ENCODE measurements at places on chromosomes 2 and 18.
A peak's percentile ranks its signal among the peaks of the same experiment; 100 is the strongest.

DNA sequence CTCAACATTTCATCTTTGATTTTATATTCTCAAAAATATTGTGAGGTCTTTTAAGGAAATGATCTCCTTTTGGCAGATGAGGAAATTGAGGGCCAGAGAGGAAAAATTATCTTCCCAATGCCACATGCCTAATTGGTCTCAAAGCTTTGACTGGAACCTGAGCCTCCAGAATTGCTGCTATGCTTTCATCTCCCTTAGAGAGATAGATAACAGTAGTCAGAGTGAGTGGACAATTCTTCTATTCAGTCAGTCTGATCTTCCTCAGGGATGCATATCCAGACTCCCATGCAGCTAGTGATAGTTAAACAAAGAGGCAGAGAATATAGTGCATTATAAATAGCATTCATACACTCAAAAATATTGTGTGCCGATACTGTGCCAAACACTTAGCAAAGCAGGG lies 3.8 kb upstream of the CLASP1 start:
- DNase-seq: no peak

GRCh38 chr18:39871961-39872360 lies 2083.1 kb upstream of the PIK3C3 start:
- DNase-seq: no peak

DNA sequence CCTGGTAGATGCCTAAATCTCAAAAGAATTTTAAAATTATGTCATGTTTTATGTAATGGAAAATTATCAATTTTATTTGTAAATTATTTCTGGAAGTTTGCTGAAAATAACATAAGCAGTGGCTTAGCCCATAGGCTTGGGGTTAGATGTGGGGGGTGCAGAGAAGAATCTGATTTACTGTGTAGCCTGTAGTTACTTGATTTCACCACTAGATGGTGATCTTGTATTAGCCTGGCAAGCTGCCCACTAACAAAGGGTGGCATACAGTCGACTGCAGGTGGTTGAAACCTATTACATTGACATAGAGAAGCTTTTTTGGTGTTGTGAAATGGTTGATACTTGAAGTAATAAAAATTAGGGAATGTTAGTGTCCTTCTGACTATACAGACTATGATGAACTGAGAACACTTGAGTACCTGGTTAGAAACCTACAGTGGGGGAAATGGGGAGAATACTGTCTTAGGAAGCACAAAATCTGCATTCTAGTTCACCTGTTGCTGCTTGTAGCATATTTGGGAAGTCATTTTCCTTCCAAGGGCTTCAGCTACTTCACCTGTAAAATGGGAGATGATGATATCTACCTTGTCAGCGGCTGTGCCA lies 191.0 kb upstream of the LHCGR start:
- DNase-seq: peak; percentile 53

DNA sequence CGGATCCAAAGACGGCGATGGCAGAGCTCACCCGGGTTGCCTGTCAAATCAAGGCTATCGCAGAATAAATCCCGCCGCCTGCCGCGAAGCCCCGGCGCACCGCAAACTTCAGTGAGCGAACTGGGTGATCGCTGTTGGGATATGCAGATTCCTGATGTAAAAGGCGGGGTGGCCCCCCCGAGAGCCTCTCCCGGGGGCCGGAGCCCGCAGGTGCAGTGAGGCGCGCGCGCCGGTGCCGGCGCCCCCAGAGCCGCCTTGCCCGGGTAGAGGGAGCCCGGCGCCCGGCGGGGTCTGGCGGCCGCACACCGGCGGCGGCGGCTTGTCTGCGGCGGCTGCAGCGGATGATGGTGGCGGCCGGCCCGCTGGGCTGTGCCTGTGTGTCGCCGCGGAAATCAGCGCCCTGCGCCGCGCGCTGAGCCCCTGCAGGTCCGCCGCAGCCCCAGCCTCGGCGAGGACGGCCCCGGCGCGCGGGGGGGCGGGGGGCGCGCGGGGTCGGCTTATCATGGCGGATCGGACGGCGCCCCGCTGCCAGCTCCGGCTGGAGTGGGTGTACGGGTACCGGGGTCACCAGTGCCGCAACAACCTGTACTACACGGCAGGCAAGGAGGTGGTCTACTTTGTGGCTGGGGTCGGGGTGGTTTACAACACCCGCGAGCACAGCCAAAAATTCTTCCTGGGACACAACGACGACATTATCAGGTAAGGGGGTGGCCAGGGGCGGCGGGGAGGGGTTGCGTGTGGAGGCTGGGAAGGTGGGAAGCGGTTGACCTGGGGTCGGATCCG lies 1.3 kb downstream of the EML6 start:
- peak; percentile 9 for DNase-seq

DNA sequence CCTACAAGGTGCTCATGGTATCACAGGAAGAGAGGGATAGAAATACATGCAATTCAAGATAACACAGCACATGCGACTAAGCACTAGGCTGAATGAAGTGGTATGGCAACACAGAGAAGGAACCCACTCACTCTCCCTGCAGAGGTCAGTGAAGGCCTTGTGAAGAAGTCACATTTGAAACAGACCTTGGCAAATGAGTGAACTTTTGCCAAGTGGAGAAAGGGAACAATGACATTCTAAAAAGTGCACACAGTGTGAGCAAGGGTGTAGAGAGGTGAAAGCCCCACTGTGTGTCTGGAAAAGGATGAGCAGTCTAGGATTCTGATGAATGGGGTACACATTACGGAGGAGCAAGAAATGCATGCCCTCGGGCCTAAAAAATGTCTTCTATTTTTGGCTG lies 23.3 kb downstream of the KLF7 start:
- no peak for DNase-seq

- no peak for DNase-seq
Measured at GRCh38 chr2:4962419-4962818, 729.8 kb upstream of the SOX11 start.

- DNase-seq: peak; percentile 12
Measured at GRCh38 chr18:58784601-58785137, 80.0 kb upstream of the ZNF532 start.

DNA sequence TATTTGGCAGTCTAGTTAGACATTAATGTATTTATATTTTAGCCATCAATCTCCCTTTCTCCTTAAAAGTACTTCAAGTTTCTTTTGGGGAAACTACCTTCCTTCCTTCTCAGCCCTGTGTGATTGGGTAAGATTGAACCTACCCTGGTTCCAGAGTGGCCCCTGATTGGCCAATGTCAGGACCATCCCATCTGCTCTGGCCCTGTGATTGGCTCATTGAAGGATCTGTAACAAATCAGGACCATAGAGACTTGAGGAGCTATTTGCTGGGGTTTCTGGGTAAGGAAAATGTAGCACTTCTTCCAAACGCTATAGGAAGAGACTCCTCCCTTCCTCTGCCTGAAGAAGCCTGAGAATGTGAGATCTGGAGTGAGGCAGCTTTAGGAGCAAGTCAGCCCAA lies 59.3 kb downstream of the AQP4 start:
- no peak for DNase-seq

- DNase-seq: peak; percentile 9
Measured at GRCh38 chr2:84846741-84847142, 34.1 kb downstream of the TRABD2A start.

DNA sequence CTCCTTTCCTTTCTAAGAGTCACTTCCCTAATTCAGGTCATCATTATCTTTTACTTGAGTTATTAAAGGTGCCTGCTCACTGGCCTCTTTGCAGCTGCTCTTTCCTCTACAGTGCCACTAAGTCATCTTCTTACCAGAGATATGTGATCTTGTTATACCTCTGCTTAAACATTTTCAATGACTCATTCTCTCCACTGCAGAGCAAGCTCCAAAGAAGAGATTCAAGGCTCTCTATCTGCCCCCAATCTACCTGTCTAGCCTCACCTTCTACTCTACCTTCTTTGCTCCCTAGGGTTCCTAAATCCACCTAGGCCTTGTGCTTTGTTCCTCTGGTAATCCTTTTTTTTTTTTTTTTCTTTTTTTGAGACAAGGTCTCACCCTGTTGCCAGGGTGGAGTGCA lies 3.1 kb downstream of the ARHGEF33 start:
- DNase-seq: no peak

DNA sequence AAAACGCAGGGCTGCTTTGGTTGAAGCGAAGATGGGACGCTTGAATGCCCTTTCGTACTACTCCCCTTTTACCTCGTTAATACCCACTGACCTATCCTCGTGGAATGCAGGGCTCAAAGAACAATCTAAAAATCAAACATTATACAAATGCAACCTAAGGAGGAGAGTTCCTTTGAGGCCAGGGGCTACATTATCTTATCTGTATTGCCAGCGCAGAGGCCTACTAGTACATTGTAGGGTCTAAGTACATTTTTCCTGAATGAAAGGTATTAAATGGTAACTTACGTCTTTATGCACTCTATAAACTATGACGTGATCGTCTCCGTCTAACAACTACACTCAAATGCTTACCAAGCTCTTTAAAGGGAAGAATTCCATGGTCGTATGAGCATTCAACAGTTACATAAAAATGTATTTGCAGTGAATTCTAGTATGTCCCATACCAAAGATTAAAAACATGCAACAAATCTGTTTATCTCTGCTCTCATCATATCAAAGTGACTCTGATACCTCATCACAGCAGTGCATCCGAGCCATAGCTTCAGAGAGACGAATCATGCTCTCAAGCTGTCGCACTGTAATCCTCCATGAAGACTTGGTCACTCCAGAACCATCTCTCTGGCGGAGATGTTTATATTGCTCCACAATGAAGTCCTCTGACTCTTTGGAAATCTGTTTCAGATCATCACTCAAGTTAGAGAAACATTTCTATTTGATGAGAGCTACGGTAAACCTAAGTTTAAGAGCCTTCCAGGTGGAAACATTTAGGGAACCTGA lies 14.1 kb upstream of the LCT start:
- DNase-seq: no peak

DNA sequence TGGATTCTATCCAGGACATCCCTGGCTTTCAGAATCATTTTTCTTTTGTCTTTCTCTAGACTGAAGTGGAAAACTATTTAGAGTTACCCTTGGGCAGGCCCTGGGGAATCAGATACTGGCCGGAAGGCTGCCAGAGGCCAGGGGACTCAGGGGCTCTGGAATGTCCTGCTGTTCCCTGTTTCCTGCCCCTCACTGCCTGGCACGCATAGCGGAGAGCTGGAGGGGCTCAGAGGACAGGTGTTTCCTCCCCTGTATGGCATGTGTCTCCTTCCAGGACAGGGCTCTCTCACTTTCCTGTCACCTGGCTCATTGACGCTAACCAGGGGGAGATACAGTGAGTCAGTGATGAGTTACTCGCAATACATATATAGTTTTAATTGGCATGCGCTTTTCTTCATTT lies 38.8 kb downstream of the DYSF start:
- no peak for DNase-seq

- peak; percentile 28 for DNase-seq
Measured at GRCh38 chr18:36752929-36753865, 75.6 kb downstream of the TPGS2 start.

DNA sequence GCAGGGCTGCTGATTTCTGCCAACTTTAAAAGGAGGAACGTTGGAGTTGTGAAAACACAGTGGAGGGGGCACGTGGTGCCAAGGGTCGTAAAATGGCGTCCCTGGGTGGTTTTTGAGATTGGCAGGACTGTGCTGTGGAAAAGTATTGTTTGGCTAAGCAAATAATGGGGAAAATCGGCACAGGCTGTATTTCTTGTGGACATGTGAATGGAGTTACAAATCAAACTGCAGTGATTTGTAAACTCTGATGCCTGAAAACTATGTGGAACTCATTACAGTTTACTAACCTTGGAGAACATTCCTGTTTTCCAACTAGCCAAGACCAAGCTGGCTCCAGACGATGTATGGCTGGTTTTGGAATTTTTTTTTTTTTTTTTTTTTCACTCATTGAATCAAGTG lies 68.7 kb downstream of the KCTD1 start:
- no peak for DNase-seq

DNA sequence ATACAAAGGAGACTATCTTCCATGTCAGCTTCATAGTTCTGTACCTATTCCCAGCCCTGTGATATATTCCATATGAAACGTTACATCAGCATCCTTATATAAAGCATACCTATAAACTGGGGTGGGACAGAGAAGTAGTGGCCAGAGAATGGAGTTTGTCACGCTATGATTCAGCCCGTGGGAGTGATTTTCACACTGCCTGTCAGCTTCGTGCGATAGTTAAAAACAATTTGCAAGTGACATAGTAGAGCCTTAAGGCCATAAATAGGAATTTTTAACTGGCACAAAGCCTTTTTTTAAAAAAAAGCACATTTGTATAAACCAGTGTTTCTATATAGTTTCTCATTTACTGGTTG lies 30.2 kb downstream of the PKP4 start:
- peak; percentile 55 for DNase-seq

DNA sequence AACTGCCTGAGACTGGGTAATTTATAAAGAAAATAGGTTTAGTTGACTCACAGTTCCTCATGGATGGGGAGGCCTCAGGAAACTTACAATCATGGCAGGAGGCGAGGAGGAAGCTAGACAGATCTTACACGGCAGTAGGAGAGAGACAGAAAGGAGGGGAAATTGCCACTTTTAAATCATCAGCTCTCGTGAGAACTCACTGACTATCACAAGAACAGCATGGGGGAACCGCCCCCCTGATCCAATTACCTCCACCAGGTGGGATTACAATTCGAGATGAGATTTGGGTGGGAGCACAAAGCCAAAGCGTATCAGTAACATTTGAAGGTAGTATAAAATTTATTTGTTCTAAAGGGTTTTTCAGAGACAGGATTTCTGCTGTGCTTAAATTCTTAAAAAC lies 5.4 kb downstream of the GALM start:
- DNase-seq: no peak

GRCh38 chr2:127626175-127626574 lies 19.8 kb upstream of the GPR17 start:
- DNase-seq: no peak

DNA sequence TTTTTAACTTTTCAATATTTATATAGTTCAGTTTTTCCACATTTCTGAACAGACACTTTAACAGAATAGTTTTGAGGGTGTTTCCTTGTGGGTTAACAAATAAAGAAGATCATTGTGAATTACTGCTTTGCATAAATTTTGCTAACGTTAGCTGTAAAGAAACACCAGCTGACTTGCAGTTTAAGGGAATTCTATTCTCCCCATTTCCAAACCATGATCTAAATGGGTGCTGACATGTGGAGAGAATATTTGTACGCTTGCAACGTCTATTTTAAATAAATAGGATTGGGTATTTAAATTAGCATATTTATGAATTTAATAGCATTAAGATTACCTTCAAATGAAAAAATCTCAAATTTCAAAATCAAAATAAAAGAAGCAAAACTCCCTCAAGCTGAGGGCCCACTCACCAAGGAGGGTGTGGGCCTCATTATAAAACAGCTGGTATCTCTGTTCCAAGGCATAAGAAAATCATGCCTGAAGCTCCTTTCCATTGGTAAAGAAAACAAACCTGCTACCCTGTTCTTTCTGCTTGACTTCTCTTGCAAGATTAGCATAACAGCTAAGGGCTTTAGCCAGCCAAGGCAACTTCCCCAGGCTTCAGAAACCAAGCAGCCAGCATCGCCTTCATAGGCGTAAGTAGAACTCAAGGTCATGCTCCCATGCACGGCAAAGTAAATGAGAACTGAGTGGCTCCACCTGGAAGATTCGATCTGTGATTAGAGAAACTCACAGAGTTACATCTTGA lies 3.2 kb downstream of the MRO start:
- DNase-seq: no peak

GRCh38 chr18:41644466-41644865 lies 310.6 kb upstream of the PIK3C3 start:
- DNase-seq: no peak

All from fibroblast of skin of back (primary cell).